Kidney tubule cell (primary cell): ENCODE measurements at places on chromosomes 7 and 10.

DNA sequence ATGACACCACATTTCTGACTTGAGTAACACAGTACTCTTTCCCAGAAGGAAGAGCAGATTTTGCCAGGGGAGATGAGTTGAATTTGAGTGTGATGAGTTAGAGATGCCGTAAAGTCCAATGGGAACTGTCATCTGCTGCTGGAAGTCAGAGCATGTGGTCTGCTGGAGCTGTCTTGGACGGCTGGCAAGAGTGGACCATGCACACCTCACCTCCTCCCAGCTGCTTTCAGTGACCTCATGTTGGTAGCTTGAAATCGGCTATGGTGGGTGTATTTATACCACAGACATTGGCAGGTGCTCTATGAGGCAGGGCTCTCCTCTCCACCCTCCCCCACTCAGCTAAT lies 82.3 kb downstream of the COL13A1 start:
- DNase-seq, result no peak

DNA sequence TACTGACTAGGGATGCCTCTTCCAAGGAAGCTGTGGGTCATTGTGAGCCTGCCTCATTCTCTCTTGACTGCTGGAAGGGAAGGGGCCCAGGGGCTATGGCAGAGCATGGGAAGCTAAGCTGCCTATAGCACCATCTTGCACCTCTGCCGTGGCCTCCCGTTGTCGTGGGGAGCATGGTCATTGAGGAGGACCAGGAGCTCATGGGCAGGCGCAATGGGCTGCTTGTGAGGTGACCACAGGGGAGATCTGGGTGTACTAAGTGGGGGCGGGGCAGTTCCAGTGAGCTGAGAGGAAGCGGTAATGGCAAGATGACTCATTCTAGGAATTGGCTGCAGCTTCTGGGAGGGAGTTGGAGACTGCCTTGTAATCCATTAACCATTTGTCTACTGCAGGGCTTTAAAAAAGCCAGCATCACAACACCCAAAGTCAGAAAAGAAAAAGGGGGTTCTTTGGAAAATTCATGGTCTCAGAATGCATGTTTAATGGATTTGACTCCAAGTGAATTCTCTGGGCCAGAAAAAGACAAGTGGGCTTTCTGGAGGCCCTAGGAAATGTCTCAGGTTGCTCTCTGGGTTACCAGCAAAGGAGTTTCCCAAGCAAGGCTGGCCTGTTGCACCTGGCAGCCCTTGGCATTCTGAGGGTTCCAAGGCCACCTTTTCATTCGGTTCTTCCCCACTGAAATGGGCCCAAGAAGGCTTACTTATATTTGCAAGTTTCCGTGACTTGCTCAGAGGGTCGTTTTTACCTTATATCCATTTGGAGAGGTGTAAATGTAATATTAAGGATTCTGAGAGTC lies 3.6 kb downstream of the DUSP5 start:
- DNase-seq, result peak; percentile 95

DNA sequence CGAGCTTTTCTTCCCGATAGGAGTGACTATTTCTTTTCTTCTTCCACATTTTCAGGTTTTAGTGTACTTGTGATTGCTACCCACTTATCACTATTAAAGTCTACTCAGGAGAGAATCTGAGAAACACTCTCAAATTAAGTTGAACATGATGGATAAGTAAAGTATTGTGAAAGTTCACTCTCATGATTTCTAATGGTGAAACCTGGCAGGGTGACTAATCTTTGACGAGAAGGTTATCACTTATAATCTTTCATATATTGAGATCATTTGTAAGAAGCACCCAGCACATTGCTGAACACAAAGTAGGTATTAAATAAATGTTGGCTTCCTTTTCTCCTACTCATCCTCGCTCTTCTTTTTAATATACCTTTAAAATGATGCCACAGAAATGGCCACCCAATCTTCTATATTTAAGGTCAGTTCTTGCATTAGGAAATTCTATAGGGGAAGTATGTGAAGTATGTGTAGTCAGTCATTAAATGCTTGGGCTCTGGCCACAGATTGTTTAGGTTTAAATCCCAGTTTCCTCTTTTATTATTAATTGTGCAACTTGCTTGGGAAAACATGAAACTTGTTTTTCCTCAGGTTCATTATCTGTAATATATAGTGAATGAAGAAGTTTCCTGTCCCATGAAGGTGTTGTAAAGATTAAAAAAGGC lies 3.1 kb upstream of the CFTR start:
- DNase-seq, result no peak

DNA sequence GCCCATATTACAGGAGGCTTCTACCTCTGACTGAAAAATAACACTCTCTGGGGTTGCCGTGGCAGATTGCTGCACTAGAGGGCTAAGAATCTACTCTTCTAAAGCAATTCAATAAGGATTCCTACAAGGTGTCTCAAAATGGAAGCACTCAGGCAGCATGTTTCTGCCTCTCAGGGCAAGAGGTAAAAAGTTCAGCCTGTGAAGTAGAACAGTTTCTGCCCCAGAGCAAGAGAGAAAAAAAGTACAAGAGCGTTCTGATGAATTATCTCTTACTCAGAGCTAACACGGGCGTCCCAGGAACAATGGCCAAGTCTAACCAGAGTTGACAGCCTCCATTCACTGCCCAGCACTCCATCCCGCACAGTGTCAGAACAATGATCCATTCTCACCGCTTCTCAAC lies 71.3 kb upstream of the TES start:
- no peak for DNase-seq

GRCh38 chr10:131063311-131063710 lies 248.2 kb downstream of the TCERG1L start:
- no peak for DNase-seq
